ENCODE measurements at places on chromosomes 4 and X.

DNA sequence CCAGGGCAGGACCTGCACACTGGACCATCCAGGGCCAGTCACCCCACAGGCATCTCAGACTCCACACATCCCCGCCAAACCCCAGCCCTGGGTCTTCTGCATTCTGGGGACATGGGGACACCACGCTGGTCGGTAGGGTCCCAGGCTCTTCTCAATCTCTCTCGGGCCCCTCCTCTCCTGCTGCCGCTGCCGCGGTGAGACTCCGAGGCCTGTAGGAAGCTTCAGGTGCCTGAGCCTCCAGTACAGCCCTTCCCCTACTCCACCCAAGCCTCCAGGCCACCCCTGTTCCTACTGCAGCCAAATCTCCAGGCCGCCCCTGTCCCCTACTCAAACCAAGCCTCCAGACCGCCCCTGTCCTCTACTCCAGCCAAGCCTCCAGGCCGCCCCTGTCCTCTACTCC, 5.5 kb upstream of the ASMT start:
- DNase-seq, result no peak

GRCh38 chr4:30953799-30954198, 233.6 kb downstream of the PCDH7 start:
- no peak for DNase-seq

- DNase-seq, result no peak
Measured at GRCh38 chr4:184937030-184937710, 81.1 kb upstream of the HELT start.

GRCh38 chrX:13852001-13852695, 35.3 kb upstream of the GPM6B start:
- DNase-seq, result no peak

GRCh38 chr4:109026588-109026987, 263.7 kb upstream of the ETNPPL start:
- DNase-seq, result no peak

DNA sequence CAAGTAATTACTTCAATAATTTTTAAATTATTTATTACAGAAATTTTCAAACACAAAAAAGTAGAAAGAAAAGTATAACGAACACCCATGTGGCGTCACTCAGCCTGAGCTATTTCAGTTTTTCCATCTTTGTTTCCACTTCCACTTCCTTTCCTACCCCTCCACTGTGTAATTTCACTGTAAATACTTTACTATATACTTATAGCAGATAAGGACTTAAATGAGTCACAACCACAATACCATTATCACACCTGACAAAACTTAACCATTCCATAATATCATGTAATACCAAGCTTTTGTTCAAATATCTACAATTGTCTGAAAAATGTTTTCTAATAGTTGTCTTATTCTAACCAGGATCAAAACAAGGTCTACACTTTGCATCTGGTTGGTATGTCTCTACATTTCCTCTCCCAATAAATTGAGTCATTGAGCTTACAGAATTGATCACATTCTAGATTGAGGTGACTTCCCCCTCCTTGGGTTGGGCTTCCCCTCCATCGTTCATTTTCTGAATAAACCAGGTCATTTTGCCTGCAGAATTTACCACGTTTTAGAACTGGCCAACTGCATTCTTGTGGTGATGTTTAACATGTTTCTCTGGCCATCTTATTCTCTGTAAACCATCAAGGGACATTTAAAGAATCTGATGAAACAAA, 48.7 kb downstream of the ATP10D start:
- DNase-seq, result no peak

- no peak for DNase-seq
Measured at GRCh38 chr4:52729586-52729985, 21.6 kb downstream of the ERVMER34-1 start.

GRCh38 chr4:15805583-15806517, 27.7 kb downstream of the CD38 start:
- DNase-seq, result no peak

DNA sequence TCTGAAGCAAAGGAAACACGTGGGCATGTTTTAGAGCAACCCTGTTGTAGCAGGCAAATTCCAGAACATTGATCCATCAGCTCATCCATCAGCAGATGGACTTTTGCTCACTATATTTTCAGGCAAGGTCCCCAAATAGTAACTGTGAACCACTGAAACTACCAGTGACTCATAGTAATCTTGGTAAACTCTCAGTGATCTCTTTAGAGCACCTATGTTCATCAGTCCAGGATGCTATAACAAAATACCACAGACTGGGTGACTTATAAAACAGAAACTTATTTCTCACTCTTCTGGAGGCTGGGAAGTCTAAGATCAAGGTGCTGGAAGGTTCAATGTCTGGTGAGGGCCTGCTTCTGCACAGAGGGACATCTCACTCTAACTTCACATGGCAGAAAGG, 28.9 kb upstream of the BTC start:
- DNase-seq, result no peak

DNA sequence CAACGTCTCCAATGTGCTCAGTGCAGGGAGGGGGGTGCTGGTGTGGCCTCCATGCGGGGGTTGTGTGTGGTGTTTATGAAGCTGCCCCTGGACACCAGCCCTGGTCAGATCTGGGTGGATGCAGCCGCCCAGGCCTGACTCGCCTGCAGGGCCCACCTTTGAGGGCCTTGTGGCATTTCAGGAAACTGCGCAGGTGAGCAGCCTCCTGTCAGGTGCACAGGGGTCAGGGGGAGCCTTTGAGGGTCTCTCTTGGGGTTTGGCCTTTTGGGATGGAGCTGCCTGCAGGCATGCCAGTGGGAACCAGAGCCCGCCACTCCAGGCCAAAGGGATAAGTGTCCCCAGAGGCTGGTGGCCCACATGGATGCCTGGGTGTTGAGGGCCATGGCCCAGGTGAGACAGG, 45.4 kb downstream of the ADRA2C start:
- no peak for DNase-seq

- no peak for DNase-seq
Measured at GRCh38 chrX:68942104-68942503, 113.3 kb downstream of the EFNB1 start.

- no peak for DNase-seq
Measured at GRCh38 chrX:71256051-71256450, 2.1 kb upstream of the ZMYM3 start.

DNA sequence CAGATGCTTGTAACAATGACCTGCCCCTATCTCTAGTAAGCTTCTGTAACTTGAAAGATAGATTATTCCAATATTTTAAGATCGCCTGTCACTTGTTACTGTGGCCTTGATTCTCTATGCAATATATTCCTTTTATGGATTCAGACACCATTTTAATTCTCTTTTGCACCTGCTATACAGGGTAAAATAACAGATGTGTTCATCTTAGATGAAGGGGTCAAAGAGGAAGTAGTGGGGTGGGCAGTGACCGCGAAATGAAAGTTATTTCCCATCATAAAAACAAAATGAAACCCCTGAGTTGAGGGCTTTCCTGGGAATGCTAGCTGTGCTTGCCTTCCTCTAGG, 175.9 kb downstream of the TSPAN5 start:
- no peak for DNase-seq

DNA sequence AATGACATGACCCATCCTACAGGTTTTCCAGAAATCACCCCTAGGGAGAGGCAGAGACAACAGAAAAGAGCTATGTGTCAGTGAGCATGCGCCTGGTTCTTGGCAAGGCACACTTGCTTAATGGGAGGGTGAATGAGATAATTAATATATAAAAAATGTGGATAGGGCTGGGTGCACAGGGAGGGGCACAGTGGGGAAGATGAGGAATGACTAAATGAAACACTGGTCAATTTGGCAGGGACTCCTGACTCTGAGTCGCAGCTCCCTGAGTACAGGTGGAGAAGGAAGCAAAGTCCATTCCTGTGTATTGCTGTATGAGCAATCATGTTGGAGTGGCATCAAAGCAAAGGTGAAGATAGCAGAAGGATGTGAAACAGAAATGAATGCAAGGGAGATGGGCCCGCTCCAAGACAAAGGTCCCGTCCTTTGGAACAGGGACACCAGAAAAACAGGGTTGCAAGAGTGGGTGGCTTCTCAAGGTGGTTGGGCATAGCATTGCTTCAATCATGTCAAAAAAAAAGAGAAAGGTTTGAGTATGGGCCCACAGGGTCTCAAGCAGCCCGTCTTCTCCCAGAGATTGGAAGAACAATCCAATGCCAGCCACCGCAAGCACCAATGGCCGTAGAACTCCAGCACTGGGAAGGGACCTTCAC, 278.4 kb upstream of the AGTR2 start:
- DNase-seq, result no peak

GRCh38 chr4:1417522-1418390, 11.5 kb upstream of the NKX1-1 start:
- DNase-seq, result no peak

- DNase-seq, result no peak
Measured at GRCh38 chr4:7959078-7959477, 19.4 kb upstream of the AFAP1 start.

Measured in stimulated activated CD8-positive, alpha-beta memory T cell treated with anti-CD3 and anti-CD28 coated beads, Interleukin-15, amount 100 ng/mL, for 4 hours (primary cell).